ENCODE measurements at places on chromosomes 11 and 22.

DNA sequence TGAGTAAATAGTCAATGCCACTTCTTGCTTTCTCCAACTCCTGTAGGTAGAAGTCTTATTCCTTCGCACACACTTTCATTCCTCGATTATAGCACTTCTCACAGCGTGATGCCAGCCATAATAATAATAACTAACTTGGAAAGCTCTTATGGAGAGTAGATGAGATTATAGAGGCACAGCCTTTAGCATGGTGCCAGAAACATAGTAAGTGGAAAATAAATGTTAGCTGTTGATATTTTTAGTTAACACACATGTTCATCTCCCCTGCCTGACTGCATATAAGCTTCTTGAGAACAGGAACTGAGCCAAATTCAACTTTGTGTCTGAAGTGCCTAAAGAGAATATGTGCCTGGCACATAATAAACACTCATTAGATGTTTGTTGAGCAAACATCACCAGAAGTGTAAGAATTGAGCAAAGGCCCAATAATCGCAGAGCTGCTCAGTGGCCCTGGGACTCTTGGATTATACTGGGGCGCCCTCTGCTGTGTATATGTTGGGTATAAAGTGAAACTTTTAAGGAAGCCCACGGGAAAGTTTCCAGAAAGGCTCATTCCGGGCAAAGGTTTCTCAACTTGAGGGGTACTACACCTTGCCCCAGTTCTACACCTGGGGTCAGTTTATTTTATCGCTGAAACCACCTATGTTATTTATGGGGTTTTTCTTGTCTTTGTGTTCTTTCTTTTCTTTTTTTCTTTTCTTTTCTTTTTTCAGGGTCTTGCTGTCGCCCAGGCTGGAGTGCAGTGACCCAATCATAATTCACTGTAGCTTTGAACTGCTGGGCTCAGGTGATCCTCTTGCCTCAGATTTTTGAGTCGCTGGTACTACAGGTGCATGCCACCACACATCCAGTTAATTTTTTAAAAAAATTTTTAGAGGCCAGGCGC, 22.3 kb downstream of the SLN start:
- DNase-seq: peak; percentile 71

DNA sequence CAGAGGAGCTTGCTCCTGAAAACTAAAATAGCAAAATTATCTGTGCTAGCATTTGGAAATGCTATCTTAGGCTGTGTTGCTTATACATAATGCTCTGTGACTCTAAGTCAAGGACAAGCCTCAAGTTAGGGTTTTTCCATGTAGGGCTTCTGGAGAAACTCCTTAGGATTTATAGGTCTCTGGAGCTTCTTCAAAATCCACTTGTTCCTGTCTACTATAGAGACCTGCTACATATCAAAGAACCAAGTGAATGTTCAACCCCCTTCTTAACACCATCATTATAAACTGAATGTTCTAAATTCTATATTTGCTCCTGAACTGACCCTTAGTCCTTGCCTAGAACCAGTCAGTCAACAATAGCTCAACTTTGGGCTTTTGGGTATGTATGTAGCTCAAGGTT, 523.1 kb upstream of the CCDC90B start:
- no peak for DNase-seq

DNA sequence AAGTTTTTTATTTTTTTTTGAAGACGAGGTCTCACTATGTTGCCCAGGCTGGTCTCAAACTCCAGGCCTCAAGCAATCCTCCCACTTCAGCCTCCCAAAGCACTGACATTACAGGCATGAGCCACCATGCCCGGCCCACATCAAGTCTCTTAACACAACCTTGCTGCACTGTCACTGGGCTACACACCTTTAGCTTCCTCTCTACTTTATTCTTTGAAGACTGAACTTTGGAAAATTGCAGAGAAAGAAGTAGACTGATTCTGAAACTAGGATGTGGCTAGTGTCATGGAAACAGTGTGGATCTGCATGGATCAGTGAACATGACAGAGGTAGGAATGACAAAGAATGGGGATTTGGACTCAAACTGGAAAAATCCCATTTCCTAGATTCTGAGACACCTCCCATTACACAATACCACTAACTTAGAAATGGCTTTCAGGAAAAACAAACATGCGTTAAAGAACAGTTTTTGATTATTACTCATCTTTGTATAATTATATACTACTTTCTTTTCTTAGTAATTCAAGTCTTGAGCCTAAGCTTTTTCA, 99.6 kb upstream of the SPON1 start:
- DNase-seq: no peak

GRCh38 chr11:111598148-111598547, 4.1 kb upstream of the SIK2 start:
- DNase-seq: no peak

DNA sequence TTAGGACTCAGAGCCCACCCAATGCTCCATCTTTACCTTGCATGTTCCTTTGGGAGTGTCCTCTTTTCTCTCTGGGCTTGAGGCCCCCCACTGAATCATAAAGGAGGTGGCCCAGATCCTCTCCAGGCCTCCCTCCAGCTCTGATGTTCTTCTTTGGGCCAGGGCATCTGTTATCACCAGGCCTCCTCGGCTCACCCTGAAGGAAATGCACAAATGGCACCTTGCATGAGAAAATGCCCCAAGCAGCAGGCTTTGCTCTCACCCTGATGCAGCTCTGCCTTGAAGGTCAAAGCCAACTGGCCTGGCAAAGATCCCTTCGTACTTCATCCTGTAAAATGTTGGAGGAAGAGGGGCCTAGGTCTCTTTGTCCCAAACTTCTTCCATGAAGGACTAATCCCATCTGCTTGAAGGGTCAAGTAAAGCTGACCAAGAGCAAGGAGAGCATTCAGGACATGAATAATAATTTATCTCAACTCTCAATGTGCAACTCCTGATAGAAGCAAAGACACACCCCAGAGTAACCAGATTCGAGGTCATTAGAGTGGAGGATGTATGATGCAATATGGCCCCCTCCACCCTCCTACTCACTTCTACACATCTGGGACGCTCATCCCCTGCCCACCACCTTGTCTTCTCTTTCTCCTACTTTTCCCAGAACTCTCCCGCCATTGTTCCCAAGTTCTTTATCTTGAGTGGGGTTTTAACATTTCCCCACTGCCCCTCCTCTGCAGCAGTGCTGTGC, 9.5 kb downstream of the APOL6 start:
- DNase-seq: no peak

- no peak for DNase-seq
These were observed 286.4 kb downstream of the CADM1 start for GRCh38 chr11:115217726-115218311.

GRCh38 chr11:126874276-126874675, 126.3 kb downstream of the KIRREL3 start:
- peak; percentile 31 for DNase-seq

DNA sequence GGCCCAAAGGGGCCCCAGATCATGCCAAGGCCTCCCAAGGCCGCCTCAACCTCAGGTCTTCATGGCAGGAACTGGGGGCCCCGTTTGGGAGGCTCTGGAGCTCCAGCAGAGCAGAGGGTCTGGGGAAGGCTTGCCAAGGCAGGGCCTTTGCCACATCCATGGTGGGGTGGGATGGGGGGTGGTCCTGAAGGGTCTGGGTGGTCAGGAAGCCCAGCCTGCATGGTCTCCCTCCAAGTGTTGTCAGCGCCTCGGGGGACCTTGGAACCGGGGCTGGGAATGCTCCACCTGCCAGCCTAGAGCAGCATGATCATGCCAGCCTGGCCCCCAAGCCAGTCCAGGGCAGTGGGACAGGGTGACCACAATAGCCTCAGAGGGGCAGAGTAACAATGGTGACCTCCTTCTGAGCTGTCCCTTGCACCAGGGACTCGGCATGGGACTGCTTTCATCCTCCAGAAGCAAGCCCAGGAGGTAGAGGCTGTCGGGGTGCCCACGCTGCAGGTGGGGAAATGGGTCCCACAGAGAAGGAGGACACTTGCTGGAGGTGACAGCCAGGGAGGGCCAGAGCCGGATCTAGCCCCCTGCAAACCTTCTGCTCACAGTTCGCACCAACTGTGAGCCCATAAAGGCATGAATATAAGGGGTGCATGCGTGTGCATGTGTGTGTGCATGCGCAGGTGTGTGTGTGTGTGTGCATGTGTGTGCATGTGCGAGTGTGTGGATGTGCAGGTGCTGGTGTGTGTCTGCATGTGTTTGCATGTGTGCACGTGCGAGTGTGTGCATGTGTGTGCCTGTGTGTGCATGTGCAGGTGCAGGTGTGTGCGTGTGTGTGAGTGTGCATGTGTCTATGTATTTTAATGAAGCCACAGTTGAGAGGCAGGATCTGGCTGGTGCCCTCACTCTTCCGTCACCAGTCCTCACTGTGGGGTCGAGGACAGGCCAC, 63.8 kb downstream of the MYEOV start:
- DNase-seq: no peak

- DNase-seq: no peak
These were observed 124.7 kb upstream of the CCDC90B start for GRCh38 chr11:83410605-83411565.

DNA sequence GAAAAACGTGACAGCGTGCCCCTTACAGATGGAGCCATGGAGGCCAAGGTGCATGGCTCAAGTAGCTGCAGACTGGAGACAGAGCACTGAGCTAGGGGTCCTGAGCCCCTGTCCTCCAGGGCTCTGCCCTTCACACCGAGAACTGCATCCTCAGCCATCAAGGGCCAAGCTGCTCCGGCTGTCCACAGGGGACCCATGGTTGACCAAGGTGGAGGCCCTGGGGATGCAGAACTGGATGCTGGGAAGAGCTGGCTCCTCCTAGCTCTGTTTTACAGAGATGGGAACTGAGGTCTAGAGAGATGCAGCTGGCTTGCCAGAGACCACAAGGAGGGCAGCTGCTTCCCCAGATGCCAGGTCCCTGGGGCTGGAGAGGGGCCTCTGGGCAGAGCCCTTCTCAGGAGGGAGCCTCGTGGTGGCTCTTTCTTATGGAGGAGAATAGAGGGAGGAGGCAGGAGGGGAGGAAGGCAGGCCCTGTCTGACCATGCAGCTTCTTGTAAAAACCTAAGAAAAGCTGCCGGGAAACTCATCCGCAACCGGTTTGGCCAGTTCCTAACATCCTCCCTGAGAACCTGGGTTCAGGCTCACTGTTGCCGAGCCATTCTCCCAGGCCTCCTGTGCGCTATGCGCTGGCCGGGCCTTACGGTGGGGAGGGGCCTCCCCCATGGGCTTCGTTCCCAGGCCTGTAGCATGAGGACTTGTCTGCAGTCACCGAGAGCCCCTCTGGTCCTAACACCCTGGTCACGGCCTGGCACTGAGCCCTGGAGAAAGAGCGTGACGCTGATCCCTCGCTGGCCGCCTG, 80.6 kb downstream of the WNT7B start:
- DNase-seq: no peak

GRCh38 chr11:72750086-72750485, 2.1 kb downstream of the ARAP1 start:
- no peak for DNase-seq

DNA sequence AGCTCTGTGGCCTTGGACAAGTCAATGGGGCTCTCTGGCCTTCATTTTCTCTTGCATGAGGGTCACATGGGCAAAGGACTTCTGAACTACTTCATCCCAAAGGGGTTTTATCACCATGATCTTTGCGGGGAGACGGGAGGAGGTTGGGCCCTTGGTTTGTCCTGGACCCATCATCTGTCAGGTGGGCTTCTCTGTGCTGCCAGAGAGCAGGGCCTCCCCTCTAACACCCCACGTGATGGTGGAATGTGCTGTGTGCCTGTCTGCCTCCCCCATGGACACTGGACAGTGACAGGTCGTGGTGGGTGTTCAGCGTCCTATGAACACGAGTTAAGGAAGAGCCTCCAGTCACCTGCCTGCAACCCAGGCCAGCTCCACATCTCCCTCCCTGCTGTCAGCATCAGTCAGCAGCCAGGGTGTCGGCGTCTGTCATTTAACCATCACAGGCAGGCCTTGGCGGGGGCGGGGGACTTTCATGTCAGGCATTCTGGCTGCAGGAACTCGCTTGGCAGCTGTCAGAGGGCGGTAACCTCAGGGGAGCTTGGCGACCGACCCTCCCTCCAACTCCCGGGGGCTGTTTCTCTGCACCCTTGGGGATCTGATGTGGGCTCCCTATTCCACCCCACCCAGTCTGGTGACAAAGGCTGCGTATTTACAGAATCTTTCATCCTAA, 2.6 kb upstream of the SUN2 start:
- no peak for DNase-seq

- no peak for DNase-seq
These were observed 19.7 kb downstream of the OR51E2 start for GRCh38 chr11:4677948-4678347.

GRCh38 chr11:32843544-32843943, 13.8 kb downstream of the PRRG4 start:
- no peak for DNase-seq

Measured in astrocyte of the spinal cord (primary cell).